ENCODE measurements at places on chromosomes 1 and 21. TPM values are rescaled to one million over a fixed set of nuclear protein-coding genes. Genes with fewer than 3 reads are reported as not detected.

- DNase-seq, result peak; percentile 98
Measured at GRCh38 chr1:67430358-67431155, at the start of gene SERBP1. Gene SERBP1, minus strand, starts transcription at chr1:67430402. Its CDS starts 102 bp downstream, at chr1:67430300.

DNA sequence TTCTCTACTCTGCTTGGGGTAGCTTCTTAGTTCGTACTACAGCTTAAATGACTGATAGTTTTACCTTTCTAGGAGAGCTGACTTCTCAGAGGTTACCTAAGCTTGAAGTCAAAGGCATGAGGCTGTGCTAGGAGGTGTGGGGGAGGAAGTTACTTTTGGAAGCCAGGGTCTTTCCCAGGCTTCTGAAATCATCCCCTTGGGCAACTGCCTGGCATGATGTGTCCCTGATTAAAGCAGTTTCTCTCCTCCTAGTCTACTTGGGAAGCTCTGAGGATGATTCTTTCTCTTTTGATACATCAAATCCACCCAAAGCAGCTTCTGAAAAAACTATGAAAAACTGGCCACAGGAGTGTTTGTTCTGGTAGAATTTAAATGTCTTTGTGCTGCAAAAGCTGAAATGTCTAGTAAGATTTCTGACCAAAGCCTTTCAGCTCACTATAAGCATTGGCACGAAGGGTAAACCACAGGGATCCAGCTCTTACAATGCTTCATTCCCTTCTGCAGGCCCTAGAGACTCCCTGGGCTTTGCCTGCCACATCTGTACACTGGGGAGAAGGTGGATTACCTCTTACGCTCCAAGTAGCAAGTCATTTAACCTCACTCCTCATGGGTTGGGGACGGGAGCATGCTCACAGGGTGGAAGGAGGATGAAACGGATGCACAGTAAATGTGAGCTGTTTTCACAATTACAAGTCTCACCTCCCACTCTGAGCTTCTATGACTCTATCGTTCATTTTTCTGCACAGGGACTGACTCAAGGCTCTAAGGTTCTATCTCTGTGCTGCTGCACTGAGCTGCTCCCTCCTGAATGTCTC is 59.6 kb downstream of the RUNX1 start:
- DNase-seq, result no peak

Gene HNRNPCL4
- total RNA-seq, result not detected

GRCh38 chr1:46005594-46005993 is 126.8 kb downstream of the PIK3R3 start:
- no peak for DNase-seq

GRCh38 chr1:12078575-12078937 is 15.5 kb downstream of the TNFRSF8 start:
- DNase-seq, result no peak

GRCh38 chr1:74858136-74858535 is 125.2 kb downstream of the TYW3 start:
- DNase-seq, result no peak

Gene TTC39A
- 27.5 TPM for total RNA-seq

Gene AIM2
- not detected for total RNA-seq

Gene DENND2D
- total RNA-seq, result 17.1 TPM

DNA sequence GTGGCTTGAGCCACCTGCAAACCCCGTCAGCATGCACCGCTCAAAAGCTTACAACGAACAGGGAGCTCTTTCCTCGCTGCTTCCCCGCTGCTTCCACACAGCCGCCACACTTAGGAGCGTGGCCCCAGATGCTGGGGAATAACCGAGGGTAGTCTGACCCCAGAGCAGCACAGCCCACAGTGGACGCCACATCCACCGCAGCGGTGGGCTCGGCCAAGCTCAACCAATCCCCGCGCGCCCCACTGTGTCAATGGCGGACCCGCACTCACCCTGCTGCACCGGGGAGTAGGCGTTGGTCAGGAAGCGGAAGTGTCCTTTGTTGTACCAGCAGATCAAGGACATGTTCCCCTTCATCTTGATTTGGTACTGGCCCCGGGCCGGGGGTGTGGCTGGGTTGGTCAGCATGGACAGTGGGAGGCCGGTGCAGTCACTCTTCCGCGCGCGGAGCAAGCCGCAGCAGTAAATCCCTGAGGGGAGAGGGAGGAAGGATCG is 93.5 kb downstream of the PGBD5 start:
- DNase-seq, result no peak

Gene FAM177B
- total RNA-seq, result 1.4 TPM

DNA sequence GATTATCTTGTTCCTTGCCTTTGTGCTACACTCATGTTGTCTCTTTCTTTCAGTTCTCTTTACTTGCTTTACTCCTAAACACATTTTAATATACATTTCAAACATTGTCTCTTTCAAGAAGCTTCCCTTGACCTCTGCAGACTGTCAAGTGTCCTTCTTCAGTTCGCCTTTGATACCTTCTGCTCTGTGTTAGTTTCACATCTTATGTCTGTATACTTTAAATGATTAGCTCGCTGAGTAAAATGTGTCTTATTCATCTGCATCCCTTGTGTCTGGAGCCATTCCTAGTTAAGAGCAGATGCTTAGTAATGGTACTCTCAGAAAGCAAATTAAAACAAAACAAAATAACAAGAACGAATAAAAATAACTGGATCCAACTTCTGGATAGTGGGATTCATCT is 303.3 kb downstream of the S1PR1 start:
- no peak for DNase-seq

DNA sequence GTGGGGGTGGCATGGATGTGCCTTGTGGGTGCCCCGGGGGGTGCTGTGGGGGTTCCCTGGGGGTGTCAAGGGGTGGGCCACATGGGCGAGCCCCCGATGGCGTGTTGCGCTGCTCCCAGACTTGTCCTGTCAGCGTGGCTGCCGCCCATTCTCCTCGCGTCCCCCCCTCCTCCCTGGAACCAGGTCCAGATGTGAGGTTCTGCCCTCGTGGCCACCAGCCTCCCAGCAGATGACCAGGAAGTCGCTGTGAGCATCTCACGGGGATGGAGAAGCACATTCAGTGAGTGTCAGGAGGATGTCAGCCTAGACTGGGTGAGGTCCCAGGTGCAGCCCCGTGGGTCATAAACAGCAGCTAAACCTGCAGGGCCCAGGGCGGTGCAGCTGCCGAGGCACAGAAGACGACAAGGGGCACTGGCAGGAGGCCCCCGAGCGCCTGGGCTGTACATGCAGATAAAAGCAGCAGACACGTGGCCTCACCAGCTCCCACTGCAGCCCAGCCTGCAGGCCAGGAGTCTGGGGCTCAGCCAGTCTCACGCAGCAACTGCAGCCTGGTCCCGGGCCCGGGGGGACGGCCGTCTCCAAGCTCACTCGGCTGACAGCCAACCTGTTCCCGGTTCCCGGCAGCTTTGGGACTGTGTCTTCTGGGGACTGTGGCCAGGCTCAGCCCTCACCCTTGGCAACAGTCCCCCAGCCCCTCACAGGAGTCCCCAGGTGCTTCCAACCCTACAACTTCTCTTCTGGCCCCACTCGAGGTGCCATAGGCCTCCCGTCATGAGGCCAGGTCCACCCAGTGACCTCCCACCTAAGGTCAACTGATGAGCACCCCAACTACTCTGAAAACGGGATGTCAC is 17.5 kb upstream of the COL6A2 start:
- no peak for DNase-seq

DNA sequence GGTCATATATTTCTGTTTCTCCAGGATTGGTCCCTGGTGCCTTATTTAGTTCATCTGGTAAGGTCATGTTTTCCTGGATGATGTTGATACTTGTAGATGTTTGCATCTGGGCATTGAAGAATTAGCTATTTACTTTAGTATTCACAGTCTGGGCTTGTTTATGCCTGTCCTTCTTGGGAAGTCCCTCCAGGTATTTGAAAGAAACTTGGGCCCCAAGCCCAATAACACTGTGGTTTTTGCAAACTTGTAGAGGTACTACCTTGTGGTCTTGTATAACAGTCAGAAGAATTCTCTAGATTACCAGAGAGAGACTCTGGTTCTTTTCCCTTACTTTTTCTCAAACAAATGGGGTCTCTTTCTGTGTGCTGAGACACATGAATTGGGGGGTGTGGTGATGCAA is 251.4 kb upstream of the B3GALT2 start:
- no peak for DNase-seq

DNA sequence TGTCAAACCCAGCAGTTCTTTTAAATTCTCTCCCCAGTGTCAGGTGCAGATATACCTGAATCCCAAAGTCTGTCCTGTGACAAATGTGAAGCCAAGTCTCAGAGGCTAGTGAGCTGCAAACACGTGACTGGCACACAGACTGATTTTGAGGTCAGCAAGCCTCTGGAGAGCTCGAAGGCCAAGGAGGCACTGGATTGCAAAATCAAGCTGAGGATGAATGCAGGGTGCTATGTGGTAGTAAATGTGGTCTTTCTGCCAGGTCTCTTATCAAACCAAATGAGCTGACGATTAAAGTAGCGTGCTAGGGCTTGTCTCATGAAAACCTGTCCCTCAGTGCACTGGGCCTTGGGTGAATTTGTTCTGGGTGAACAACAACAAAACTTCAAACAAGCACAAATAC is 20.6 kb downstream of the GPR3 start:
- DNase-seq, result no peak

Gene TNFAIP8L2
- total RNA-seq, result not detected

DNA sequence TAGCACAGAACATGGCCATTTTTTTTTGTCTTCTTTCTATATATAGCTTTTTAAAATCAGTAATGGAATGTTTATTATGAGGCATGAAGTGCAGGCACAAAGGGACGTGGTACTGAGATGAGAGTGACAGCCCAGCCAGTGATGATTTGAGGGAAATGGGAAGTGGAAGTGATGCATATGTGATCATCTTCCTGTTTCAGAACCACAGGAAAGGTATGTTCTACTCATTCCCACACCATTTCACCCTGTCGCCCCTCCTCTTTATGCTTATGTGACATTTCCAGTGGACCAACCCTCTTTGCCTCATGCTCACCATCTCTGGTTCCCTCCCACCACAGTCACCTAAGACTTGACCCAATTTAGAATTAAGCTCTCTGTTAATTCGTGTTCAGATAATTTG is 24.3 kb downstream of the PTGS2 start:
- DNase-seq, result no peak

- DNase-seq, result no peak
Measured at GRCh38 chr1:112905395-112906149, 50.4 kb downstream of the SLC16A1 start.

DNA sequence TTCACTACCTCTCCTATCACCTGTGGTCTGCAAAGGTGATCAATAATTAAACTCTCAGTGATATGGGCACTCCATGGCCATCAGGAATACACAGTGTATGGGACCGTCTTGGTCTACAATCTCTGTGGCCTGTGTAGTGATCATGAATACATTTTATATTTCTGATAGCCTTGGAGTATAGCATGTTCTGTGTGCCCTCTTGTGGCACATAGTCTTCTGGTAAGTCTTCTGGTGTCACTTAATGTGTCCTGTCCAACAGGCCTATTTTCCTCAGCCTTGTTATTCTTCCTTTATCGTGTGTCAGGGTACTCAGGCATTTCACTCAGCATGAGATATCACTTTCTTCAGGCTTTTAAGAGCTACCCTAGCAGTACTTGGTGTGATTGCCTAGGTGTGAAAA is 393.6 kb downstream of the AGBL4 start:
- DNase-seq, result no peak

GRCh38 chr1:147245129-147245528 is 2.6 kb downstream of the CHD1L start:
- DNase-seq, result no peak

GRCh38 chr1:25700144-25700523 is 83.5 kb downstream of the MAN1C1 start:
- no peak for DNase-seq

GRCh38 chr1:244102046-244102445 is 51.0 kb downstream of the ZBTB18 start:
- DNase-seq, result no peak

Gene NOS1AP
- total RNA-seq, result not detected

DNA sequence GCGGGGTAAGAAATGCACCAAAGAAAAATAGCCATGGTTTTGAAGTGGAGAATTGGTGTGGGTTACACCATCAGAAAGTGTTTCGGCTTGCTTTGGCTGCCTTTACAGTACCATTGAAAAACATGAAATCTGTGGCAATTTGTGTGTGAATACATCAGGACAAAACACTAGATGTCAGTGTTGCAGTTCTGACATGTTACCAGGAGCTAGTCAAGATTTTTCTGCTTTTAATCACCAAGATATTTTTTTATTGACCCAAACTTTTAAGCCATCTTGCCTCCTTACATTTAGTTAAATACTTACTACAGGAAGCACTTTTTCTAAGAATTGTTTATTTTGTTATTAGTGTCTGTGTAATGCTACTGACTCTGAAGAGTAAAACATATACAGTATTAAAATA is 14.3 kb downstream of the RRP15 start:
- peak; percentile 18 for DNase-seq

Gene FCMR
- not detected for total RNA-seq

Gene SLAMF6
- total RNA-seq, result not detected

Gene DNAJC11
- total RNA-seq, result 34.8 TPM

DNA sequence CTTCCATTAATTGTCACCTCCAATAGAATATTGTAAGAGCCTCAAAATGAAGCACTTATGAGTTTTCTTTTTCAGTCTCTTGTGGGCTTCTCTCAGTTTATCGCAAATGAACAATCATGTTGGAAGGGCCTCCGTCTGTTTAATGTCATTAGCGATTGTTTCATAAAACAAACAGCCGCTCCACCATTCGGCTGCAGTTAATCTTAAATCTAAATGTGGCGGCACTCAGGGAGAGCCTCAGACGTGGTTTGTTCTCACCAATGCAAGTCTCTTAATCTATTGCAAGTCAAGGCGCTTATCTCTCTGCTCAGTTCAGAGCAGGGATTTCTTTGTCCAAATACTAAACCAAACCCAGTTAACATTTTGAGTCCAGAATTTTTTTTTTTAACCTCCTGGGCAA is 34.9 kb upstream of the ESRRG start:
- DNase-seq, result no peak

Gene TCHH
- total RNA-seq, result not detected

Gene WNT9A
- 2.7 TPM for total RNA-seq

DNA sequence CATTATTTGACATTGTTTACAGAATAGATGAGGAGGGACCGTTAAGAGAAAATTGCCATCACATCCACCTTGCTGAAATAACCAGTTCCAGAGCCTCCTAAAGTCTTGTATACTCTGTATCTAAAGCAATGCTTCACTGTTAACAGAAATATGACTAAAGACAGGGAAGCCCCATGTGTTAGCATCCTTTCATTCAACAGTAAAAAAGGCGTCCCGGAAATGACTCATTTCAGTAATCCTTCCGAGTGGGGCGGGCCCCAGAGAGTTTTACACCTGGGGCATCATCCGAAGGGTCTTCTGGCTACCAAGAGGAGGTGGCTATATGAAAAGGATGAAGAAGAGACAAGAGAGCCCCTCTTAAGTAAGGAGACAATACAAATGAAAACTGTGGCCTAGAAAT is 227.2 kb downstream of the SLC45A1 start:
- DNase-seq, result no peak

Gene SCYL3
- 8.2 TPM for total RNA-seq

- DNase-seq, result no peak
Measured at GRCh38 chr1:101293461-101294051, 56.7 kb downstream of the S1PR1 start.

- peak; percentile 71 for DNase-seq
Measured at GRCh38 chr1:156920233-156921052, at the start of gene LRRC71. Gene LRRC71, plus strand, starts transcription at chr1:156920632. Its CDS starts 172 bp downstream, at chr1:156920804.

- DNase-seq, result no peak
Measured at GRCh38 chr1:178379807-178380206, 117.0 kb downstream of the CLEC20A start.

- peak; percentile 52 for DNase-seq
Measured at GRCh38 chr1:220370041-220370700, 97.9 kb upstream of the RAB3GAP2 start.

Gene OPRD1
- total RNA-seq, result not detected

Gene NTPCR
- total RNA-seq, result 105 TPM

Measured in Caki2 (cell line).